HEK293T (cell line): ENCODE measurements at places on chromosomes 11 and 22.

GRCh38 chr11:1072116-1072820 lies 2.4 kb upstream of the MUC2 start:
- DNase-seq = no peak

- DNase-seq = no peak
These were observed 389.2 kb downstream of the SOX6 start for GRCh38 chr11:15967166-15967565.

DNA sequence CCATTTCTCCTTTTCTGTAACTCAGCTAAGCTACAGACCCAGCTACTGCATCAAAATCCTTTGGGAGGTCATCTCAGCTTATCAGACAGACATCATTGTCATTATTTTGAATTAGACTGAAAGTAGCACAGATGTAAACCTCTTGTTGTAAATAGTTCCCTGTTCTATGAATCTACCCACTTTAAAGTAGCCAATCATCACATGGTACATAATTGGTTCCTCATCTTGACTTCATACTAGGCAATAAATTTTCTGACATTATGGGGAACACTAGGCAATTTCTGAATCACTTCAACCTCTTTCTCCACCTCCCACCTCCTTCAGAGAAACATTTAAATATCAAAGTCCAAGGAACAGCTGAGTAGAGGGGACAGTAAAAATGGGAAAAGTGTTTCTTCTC lies 47.9 kb downstream of the MPPED2 start:
- no peak for DNase-seq

DNA sequence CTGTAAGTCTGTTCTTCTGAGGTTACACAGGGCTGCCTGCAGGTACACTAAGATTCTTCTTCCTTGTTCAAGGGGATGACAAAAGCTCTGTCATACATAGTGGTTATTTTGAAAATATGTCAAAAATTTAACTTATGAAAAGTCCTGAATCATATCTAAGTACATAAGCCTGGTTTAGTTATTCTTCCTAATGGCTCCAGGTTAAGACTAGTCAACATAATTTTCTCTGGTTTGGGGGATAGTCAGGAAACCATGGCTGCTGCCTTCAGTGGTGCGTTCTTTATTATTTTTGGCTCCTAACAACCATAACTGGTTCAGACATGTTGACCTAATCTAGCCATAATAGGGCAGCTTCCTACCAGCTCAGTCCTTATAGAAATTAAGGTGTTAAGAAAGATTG lies 257.4 kb upstream of the DDI1 start:
- no peak for DNase-seq

- DNase-seq = no peak
These were observed 26.7 kb downstream of the CD44 start for GRCh38 chr11:35165423-35166368.

- no peak for DNase-seq
These were observed 43.4 kb upstream of the A4GALT start for GRCh38 chr22:42763965-42764480.

- DNase-seq = no peak
These were observed 1.5 kb downstream of the IGSF9B start for GRCh38 chr11:133955081-133955891.

GRCh38 chr11:24321229-24321628 lies 175.6 kb upstream of the LUZP2 start:
- no peak for DNase-seq

DNA sequence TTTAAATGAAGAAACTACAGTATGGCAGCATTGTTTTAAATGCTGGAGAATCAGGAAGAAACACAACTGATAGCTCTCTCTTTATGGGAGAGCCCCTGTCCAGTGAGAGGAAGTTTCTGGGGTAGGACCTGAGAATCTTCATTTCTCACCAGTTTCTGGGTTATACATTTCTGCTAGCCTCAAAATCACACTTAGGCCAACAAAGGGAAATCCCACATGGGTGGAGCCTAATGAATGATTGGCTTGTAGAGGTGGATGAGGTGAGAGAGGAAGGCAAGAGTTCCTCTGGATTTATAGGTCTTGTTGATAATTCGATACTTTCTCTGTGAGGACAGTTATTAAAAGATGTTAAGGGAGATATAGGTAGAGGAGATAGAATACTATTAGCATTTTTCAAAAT lies 1397.3 kb upstream of the TENM4 start:
- no peak for DNase-seq

- DNase-seq = no peak
These were observed 15.2 kb upstream of the FANCF start for GRCh38 chr11:22640862-22641261.

GRCh38 chr11:134278356-134278755 lies 2.2 kb downstream of the GLB1L3 start:
- DNase-seq = no peak

DNA sequence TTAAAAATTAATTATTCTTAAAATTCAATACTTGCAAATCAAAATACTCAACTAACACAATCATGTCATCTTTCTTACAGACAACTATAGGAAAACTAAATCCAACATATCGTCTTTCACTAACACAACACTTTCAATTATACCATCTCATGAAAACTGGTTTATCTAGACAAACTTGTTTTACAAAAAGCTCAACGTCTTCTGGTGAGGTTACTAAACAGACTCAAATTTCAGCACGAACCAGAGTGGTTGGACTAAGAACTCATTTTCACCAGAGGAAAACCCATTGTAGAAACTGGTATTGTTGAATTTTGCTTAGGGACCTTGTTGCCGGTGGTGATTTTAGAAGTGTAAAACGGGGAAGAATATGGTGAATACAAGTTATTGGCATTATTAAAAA lies 52.2 kb downstream of the NUP98 start:
- no peak for DNase-seq

GRCh38 chr11:35983981-35984380 lies 40.1 kb downstream of the LDLRAD3 start:
- no peak for DNase-seq

DNA sequence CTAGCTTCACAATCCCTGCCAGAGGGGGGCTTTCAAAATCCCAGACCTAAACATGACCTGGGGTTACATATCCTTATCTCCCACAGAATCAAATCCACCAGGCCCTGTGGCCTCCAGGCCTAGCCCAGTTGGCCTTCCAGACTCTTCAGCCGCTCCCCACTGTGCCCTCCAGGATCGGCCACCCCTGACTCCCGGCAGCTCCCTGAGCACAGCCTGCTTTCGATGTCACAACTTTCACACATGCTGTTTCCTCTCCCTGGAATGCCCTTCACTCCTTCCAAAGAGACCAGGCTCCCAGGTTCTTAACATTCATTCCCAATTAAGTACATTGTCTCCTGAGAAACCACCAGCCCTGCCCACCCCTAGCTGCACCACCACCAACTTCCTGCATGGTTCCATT lies 62.7 kb downstream of the CSNK2A3 start:
- no peak for DNase-seq

GRCh38 chr22:26552466-26552865 lies 37.5 kb downstream of the TPST2 start:
- no peak for DNase-seq

- no peak for DNase-seq
These were observed 49.2 kb downstream of the CNTN5 start for GRCh38 chr11:99069856-99070444.

DNA sequence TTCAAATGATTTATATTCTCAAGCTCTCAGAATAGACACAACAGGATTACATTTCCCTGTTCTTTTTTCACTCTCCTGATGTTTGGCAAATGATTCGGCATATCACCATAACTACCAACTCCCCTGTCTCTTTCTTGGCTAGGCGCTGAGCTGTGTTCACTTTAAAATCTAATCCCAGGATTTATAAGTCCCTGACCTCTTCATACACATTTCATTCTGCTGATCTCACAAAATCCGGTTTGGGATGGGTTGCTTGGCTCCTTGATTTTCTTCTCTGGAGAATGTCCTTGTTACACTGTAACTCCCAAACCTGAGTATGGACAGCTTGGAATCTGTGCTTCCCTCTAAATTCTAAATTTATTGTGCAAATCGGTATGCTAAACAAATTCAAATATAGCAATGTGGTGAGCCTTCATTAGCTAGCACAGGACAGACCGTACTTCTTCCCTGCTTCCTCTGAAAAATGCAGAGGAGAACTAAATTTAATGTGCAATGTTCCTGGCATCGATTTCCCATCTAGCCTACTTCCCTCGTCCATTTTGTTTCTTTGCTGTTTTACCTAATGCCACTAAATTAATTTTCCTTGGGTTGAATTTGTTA lies 858.5 kb upstream of the FAT3 start:
- no peak for DNase-seq

- DNase-seq = no peak
These were observed 133.4 kb downstream of the SWAP70 start for GRCh38 chr11:9797300-9797699.

DNA sequence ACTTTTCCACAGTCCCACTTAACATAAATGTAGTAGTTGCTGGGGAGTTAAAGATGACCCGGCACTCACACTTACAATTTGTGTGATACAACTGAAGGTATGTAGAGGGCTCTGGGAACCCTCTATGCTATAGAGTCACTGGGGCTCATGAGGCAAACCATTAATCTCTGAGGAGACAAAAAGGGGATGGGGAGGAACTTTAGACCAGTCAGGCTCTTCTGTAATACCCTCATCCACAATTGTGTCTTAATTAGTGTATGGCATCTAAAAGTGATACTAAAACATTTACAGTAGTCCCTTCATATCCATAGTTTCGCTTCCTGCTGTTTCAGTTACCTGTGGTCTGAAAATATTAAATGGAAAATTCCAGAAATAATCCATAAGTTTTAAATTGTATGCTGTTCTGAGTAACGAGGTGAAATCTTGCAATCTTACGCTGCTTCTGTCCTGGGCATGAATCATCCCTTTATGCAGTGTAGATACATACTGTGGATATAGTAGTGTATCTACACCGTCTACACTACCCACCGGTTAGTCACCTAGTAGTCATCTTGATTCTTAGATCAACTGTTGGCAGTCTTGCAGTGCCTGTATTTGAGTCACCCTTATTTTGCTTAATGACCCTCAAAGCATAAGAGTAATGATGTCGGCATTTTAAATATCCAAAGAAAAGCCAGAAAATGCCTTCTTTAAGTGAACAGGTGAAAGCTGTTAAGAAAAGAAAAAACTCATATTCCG lies 12.2 kb downstream of the CBL start:
- DNase-seq = no peak

DNA sequence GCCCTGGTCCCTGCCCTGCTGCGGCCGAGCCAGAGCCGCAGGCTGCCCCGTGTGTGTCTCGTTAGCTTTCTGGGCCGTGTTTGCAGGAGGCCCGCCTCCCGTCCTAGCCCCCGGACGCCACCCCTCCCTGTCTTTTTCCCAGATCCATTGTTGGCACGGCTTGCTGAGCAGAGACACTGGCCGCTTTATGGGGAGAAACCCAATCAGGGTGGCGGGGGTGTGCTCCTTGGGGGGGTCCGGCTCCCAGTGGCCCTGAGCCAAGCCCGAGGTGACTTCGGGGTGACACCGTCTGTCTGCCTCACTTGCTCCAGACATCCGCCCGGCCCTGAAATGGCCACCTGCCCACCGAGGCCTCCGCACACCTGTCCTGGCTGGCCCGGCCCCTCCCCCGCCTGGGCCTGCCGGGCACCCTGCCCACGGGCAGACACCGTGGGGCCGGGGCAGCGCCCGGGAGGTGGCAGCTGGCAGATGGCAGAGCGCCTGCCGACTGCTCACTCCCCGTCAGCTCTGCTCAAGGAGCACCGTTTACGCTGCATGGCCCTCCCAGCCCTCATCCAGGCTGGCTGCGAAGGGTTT lies 43.1 kb upstream of the PPARA start:
- DNase-seq = no peak

GRCh38 chr11:17275400-17276235 lies 921 bp upstream of the NUCB2 start:
- no peak for DNase-seq

DNA sequence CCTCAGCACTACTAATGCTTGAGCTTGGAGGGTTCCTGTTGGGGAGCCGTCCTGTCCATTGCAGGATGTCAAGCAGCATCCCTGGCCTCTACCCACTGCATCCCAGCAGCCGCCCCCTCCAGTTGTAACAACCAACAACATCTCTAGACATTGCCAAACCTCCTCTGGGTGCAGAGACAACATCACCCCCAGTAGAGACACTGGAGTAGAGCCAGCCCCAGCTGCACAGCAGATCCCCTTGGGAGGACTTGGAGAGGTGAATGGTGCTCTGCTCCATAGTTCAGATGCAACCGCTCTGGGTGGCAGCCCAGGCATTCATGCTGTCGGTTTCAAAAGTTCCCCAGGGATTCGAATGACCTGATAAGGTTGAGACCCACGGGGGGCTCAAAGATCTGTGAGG lies 259.0 kb downstream of the MN1 start:
- DNase-seq = no peak

DNA sequence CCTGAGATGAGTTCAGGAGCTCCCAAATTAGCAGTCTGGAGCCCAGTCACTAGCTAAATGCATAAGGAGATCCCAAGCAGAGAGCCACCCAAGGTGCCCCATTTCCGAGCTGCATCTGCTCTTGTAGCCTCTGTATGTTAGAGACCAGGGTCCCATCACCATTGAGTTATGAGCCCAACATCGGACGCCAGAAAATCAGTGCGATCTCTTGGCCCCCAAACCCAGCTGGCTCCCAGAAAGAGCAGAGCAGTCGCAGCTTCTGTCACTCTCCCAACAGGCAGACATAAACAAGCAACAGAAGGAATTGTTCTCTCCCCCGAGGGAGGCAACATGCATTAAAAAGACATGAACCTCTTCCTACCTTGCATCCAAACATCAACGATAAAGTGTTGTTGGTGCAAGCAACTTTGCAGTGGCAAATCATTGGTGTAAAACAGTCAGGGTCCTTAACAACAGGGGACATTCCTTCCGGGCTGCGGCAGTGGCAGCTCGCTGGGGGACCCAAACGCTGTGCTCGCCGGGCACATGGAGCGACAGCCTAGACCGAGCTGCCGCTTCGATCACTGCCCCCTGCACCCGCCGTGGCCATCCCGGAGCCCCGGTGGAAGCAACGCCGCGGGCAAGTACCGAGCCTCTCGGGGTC lies 907.1 kb downstream of the DLG2 start:
- DNase-seq = no peak

DNA sequence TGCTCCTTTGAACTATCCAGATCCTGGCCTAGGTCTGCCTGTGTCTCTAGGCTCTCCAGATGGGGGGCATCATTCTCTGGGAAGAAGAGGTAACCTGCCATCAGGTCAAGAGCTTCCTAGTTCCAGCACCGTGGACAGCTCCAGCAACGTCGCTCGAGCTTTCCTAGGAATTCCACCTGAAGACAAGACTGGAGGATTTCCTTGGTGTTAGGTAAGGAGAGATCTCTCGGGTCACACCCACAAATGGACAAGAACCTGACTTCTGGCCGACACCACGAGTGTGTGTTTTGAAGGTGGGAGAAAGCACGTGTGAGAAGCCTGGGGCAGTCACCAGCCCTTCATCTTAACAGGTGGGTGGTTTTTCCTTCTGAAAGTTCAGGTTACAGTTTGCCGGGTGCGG lies 1.2 kb downstream of the PRG3 start:
- peak; percentile 26 for DNase-seq

- no peak for DNase-seq
These were observed 20.7 kb upstream of the CDC42EP2 start for GRCh38 chr11:65293909-65294381.

- peak; percentile 93 for DNase-seq
These were observed 4.5 kb upstream of the NCF4 start for GRCh38 chr22:36856121-36856791.

- DNase-seq = no peak
These were observed 41.4 kb upstream of the SYN3 start for GRCh38 chr22:33099593-33099992.
